ENCODE measurements at places on chromosomes 2 and 18. TPM values are rescaled to one million over a fixed set of nuclear protein-coding genes. Genes with fewer than 3 reads are reported as not detected.

SP9 gene
- total RNA-seq, result not detected

NT5C1B gene
- not detected for total RNA-seq

C1GALT1C1L gene
- total RNA-seq, result 0.12 TPM

DDX18 gene
- total RNA-seq, result 87.0 TPM

IL36RN gene
- not detected for total RNA-seq

DNAJC5G gene
- not detected for total RNA-seq

TUBB8B gene
- total RNA-seq, result 0.36 TPM

SLC38A11 gene
- total RNA-seq, result not detected

GALNT14 gene
- 6.0 TPM for total RNA-seq

FIGN gene
- 27.7 TPM for total RNA-seq

PLB1 gene
- total RNA-seq, result 0.12 TPM

WNT10A gene
- total RNA-seq, result not detected

BOLA3 gene
- total RNA-seq, result 56.2 TPM

CHN1 gene
- total RNA-seq, result 46.6 TPM

PFN4 gene
- total RNA-seq, result 0.43 TPM

SERPINB13 gene
- not detected for total RNA-seq

NDUFAF7 gene
- total RNA-seq, result 47.4 TPM

GGCX gene
- total RNA-seq, result 41.7 TPM

CNRIP1 gene
- total RNA-seq, result 3.7 TPM

IFIH1 gene
- total RNA-seq, result 0.79 TPM

REG3G gene
- total RNA-seq, result not detected

SNRNP27 gene
- 131 TPM for total RNA-seq

GYPC gene
- 3.4 TPM for total RNA-seq

TTC27 gene
- 16.4 TPM for total RNA-seq

TGFA gene
- total RNA-seq, result not detected

SLC9A4 gene
- not detected for total RNA-seq

B4GALT6 gene
- total RNA-seq, result 11.2 TPM

GKN2 gene
- not detected for total RNA-seq

CACNB4 gene
- 14.2 TPM for total RNA-seq

VWA3B gene
- not detected for total RNA-seq

ACYP2 gene
- 10.4 TPM for total RNA-seq

TMEM247 gene
- not detected for total RNA-seq

CAPN14 gene
- 0.04 TPM for total RNA-seq

RUFY4 gene
- not detected for total RNA-seq

LCT gene
- total RNA-seq, result 0.03 TPM

CGREF1 gene
- total RNA-seq, result 3.0 TPM

SKOR2 gene
- total RNA-seq, result not detected

Data from neural progenitor cell (in vitro differentiated cells).